ENCODE measurements at places on chromosomes 1 and 21. TPM values are rescaled to one million over a fixed set of nuclear protein-coding genes. Genes with fewer than 3 reads are reported as not detected.

DNA sequence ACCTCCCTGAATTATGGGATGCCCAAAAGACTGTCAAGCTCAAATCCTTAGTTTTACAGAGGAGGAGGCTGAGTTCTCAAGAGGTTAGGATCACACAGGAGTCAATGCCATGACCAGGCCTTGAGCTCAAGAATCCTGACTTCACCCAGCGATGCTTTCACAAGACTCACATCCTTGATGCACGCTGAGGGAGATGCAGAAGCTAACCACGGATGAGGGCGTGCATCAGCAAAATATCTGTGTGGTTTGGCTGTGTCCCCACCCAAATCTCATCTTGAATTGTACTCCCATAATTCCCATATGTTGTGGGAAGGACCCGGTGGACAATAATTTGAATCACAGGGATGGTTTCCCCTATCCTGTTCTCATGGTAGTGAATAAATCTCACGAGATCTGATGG lies 133.2 kb downstream of the KCNJ6 start:
- H3K27ac ChIP-seq: no peak overlapping the region
- no peak overlapping the region for H3K4me3 ChIP-seq
- H3K36me3 ChIP-seq: no peaks in the 10 kb centered on the region
- no peaks in the 10 kb centered on the region for H3K27me3 ChIP-seq
- H3K4me1 ChIP-seq: peaks cover 15% of the 10 kb centered on the region

DNA sequence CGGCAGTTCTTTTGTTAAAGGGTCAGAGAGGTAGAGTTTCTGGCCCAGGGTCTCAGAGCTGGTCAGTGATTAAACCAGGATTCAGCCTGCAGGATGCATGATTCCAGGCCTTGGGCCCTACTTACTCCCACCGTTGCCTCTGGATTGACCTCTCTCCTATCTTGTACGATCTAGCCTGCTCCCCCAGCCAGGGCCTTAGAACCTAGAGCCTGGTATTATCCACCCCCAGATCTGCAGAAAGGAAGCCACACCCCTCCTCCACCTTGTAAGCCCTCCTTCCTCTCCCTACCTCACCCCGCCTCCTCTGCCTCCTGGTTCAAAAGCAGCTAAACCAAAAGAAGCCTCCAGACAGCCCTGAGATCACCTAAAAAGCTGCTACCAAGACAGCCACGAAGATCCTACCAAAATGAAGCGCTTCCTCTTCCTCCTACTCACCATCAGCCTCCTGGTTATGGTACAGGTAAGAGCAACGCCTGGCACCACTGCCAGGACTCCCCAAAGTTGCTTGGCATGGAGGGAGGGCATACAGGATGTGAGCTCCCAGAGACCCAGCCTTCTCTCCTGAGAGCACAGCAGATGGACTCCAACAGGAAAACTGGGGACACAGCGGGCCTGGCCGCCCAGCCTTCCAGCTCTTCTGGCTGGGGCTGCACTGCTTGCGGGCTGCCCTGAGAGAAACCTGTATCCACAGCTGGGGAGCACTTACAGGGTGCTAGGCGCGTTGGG lies at the start of gene CD52:
Gene CD52 (plus strand): TSS at position 347 of the 726 bp plus-strand sequence. CDS start 60 bp downstream, at position 407.
- 0 out of 2 replicates have a peak, but pooled peaks cover 3% of the 10 kb centered on the region for H3K27me3 ChIP-seq
- H3K27ac ChIP-seq: no peak within 1 kb of the TSS
- no peak within 1 kb of the TSS for H3K4me3 ChIP-seq
- 0 out of 2 replicates have a peak, but pooled peaks cover 2% of the 10 kb centered on the region for H3K36me3 ChIP-seq

GRCh38 chr1:160204526-160205241 lies 500 bp upstream of the PEA15 start:
- H3K27me3 ChIP-seq: no peaks in the 10 kb centered on the region
- peaks cover 43% of the 10 kb centered on the region for H3K4me1 ChIP-seq
- peaks cover 42% of the 10 kb centered on the region for H3K36me3 ChIP-seq
- DNase-seq: peak; percentile 16
- H3K27ac ChIP-seq: peak overlapping the region; percentile 99
- H3K4me3 ChIP-seq: peak overlapping the region; percentile 99

DNA sequence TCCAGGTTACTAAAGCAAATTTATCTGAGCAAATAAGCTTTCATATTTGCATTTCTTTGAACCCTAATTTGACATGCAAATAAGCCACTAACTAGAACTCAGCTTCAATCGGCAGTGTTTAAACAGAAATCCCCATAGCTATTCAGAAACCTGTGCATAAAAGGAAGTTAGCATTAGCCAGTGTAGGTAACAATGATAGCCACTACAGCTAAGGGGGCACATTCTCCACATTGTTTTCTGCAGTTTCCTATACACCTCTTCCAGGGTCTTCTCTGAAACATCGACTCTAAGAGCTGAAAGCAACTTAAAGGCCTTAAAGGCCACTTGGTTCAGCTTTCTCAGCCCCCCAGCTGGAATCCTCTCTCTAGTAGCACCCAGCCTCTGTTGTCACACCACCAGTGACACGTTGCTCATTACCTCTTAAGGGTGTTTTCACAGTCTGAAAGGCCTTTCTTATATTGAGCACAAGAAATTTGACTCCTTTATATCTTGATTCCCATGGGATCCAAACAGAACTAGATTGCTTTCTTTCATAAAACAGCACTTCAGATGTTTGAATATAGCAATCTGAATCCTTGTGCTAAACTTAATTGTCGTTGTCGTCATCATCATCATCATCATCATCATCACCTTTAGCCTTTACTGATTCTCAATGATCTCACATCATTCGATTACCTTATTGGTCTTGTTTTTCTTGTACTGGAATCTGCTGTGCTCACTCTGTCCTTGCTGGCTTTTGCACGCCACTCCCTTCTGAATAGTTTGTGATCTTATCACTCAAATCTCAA lies 93.9 kb upstream of the DAB1 start:
- H3K27me3 ChIP-seq: 0 out of 2 replicates have a peak, but pooled peaks cover 5% of the 10 kb centered on the region
- no peaks in the 10 kb centered on the region for H3K4me1 ChIP-seq
- H3K4me3 ChIP-seq: no peak overlapping the region
- no peaks in the 10 kb centered on the region for H3K36me3 ChIP-seq
- DNase-seq: no peak

DNA sequence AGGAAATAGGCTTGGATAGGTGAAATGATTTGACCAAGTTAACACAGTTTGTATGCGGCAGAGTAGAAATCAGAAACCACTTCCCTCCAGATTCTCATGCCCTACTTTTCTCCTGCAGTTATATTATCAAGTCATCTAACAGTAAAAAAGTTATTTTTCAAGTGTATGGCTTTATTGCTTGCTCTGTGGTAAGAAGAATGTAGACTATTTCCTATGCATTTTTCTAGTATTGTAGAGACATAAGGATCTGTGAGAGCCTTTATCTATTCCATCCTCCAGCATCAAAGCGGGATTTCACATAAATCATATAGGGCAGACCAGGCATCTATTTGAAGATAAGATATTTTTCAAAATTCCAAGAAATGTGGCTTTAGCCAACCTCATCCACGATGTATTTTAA lies 208.5 kb downstream of the TTLL7 start:
- no peaks in the 10 kb centered on the region for H3K27me3 ChIP-seq
- DNase-seq: no peak

DNA sequence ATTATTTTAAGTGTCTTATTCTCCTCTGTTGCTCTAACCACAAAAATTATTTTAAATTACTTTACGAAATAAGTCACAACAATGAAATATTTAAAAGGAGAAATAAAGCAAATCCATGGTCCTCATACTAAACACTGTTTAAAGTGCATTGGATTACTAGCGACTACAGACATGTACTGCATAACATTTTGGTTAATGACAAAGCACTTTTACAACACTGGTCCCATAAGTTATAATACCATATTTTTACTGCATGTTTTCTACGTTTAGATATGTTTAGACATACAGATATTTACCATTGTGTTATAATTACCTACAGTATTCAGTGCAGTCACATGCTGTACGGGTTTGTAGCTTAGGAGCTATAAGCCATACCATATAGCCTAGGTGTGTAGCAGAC lies 30.2 kb downstream of the VAMP4 start:
- no peak overlapping the region for H3K4me3 ChIP-seq
- no peaks in the 10 kb centered on the region for H3K27me3 ChIP-seq
- peaks cover 11% of the 10 kb centered on the region for H3K4me1 ChIP-seq
- DNase-seq: no peak
- no peak overlapping the region for H3K27ac ChIP-seq

DNA sequence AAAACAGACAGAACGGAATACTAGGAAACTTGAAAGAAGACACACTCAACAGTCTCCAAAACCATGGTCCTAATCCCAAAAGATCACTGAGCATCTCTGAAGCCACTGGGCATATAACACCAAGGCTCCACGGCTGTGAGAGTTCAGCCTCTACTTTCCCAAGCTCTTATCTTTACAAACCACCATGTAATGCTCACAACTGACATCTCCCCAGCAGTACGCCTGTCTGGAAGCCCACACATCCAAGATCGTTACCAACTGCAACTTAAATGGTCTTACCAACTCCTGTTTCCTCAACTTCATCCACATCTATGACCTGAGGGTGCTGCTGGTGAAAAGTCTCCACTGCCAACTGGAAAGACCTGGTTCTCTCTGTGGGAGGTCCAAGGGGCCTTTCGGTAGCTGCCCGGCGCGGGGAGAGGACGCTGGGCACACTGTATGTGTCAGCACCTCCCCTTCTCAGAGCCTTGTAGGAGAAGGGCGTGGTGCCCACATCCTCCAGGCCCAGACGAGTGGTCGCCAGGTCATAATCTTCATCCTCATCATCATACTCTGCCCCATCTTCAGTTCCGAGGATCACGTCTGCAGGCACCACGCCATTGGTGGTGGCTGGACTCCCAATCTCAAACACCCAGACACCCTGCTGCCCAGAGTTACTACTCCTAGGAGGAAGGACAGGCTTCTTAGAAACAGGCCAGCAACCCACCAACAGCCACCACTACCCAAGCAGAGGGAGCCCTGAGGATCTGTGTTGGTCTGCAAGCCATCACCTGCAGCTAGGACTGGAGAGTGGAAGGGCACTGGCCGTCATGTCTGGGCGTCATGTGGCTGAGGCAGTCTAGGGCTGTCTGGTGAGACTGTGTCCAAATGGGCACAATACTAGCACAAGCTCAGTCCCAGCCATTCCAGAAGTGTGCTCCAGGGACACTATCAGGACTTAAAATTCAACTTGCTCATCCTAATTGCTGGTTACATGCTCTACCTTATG lies 23.0 kb downstream of the NID1 start:
- H3K36me3 ChIP-seq: peaks cover 38% of the 10 kb centered on the region
- no peak for DNase-seq
- H3K27ac ChIP-seq: no peak overlapping the region
- no peaks in the 10 kb centered on the region for H3K4me1 ChIP-seq

- no peaks in the 10 kb centered on the region for H3K36me3 ChIP-seq
- H3K27me3 ChIP-seq: no peaks in the 10 kb centered on the region
- DNase-seq: no peak
- no peaks in the 10 kb centered on the region for H3K4me1 ChIP-seq
- no peak overlapping the region for H3K27ac ChIP-seq
- H3K4me3 ChIP-seq: no peak overlapping the region
Observed at GRCh38 chr1:239353536-239353935, 32.8 kb upstream of the CHRM3 start.

- H3K27ac ChIP-seq: no peak overlapping the region
- DNase-seq: no peak
- H3K4me1 ChIP-seq: peaks cover 13% of the 10 kb centered on the region
- no peaks in the 10 kb centered on the region for H3K27me3 ChIP-seq
Observed at GRCh38 chr1:53060579-53060978, 1.4 kb upstream of the PODN start.

GRCh38 chr1:107549152-107549810 lies 408.4 kb downstream of the NTNG1 start:
- no peaks in the 10 kb centered on the region for H3K27me3 ChIP-seq
- H3K36me3 ChIP-seq: no peaks in the 10 kb centered on the region
- no peak for DNase-seq
- H3K27ac ChIP-seq: no peak overlapping the region

DNA sequence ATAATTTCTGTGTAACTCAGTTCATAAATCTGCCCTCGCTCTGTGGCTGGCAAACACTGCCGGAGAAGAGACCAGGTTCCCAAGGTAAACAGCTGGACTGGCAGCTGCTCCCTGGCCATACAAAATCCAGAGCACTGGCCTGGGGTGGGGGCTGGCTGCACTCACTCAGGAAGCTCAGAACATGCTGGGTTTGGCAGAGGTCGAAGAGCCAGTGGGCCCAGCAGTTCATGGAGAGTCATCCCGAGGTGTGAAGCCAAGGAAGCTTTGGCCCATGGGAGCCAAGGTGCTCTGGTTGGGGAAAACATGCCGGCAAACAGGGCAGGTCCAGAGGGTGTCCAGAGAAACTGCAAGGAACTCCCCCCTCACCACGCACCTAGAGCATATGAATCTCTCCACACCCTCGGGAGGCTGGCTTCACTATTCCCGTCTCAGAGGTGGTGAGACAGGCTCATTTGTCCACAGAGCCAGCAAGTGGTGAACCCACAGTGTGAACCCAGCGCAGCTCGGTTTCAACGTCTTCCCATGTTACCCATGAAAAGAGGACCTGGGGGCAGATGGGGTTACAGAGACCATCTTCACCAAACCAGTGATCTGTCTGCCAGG lies 102.4 kb downstream of the DMRTB1 start:
- no peaks in the 10 kb centered on the region for H3K36me3 ChIP-seq
- H3K27me3 ChIP-seq: 0 out of 2 replicates have a peak, but pooled peaks cover 5% of the 10 kb centered on the region
- H3K4me3 ChIP-seq: no peak overlapping the region
- no peak overlapping the region for H3K27ac ChIP-seq
- DNase-seq: no peak

GRCh38 chr1:42138586-42138985 lies 14.6 kb upstream of the GUCA2B start:
- H3K27me3 ChIP-seq: peaks cover 13% of the 10 kb centered on the region
- no peaks in the 10 kb centered on the region for H3K4me1 ChIP-seq
- H3K4me3 ChIP-seq: no peak overlapping the region
- H3K27ac ChIP-seq: no peak overlapping the region
- no peak for DNase-seq

DNA sequence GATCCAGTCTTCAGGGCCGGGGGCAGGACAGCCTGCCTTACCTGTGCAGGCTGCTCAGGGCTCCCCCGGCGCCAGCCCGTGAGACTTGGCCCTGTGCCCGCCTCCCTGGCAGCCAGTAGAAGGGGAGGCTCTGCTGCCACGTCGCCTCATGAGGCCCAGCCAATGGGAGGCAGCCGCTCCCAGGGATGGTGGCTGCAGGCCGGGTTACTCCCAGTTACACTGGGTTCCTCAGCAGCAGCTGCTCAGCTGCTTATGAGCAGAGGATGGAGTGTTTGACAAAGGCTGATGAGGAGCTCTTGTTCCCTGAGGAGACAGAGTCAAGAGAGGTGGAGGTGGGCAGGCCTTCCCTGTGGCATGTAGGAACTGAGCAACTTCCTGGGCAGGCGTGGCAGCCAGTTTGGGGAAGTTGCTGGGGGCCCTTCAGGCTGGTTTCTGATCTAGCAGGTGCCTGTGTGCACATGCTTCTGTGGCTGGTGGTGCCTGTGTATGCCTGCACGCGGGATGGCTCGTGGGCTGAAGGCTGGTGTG lies 5.5 kb downstream of the MFSD2A start:
- DNase-seq: no peak
- H3K4me3 ChIP-seq: no peak overlapping the region
- peaks cover 45% of the 10 kb centered on the region for H3K36me3 ChIP-seq

GRCh38 chr1:43554444-43554992 lies 23.8 kb downstream of the PTPRF start:
- H3K27ac ChIP-seq: no peak overlapping the region
- no peak overlapping the region for H3K4me3 ChIP-seq
- H3K36me3 ChIP-seq: peaks cover 24% of the 10 kb centered on the region
- no peaks in the 10 kb centered on the region for H3K4me1 ChIP-seq

- no peaks in the 10 kb centered on the region for H3K27me3 ChIP-seq
- peak; percentile 30 for DNase-seq
- H3K4me3 ChIP-seq: no peak overlapping the region
- H3K36me3 ChIP-seq: peaks cover 30% of the 10 kb centered on the region
- no peak overlapping the region for H3K27ac ChIP-seq
Observed at GRCh38 chr21:44413566-44414290, 41.6 kb upstream of the LRRC3 start.

- no peak overlapping the region for H3K27ac ChIP-seq
- DNase-seq: no peak
- H3K36me3 ChIP-seq: no peaks in the 10 kb centered on the region
- no peaks in the 10 kb centered on the region for H3K27me3 ChIP-seq
Observed at GRCh38 chr1:48931506-48932192, 155.0 kb upstream of the BEND5 start.

SLC1A7 gene
- total RNA-seq: 4.5 TPM

PLD5 gene
- not detected for total RNA-seq

Data from SJSA1 (cell line).